ENCODE measurements at places on chromosomes 6 and 20.

DNA sequence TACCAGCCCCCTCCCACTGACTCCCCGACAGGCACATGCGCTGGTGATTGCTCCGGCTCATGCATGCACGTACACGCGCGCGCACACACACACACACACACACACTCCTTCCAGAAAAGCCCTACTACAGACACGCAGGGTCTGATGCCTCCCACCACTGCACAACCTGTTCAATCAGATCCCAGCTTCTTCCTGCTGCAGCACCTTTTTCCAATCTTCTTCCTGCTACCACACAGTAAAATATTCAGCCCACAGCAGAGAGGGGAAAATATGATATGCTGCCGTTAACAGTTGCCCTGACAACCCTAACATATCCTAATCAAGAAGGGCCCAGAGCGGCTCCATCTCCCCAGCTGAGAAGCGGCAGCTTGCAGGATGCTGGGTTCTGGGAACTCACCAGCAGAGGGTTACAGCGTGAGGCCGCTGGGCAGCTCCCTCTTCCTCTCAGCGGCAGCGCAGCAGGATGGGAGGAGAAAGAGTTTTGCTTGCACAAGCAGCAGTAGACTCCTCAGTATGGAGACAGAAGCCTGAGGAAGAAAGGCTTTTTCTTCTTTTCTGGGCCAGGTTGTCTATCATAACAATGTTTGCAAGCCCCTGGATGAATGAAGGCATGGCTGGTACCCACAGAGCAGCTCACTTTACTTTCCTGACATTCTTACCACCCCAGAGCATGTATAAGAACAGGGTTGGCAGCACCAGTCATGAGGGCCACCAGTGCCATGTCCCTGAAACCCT lies 23.9 kb downstream of the MAP7 start:
- DNase-seq = no peak

- no peak for DNase-seq
These were observed 77.4 kb upstream of the TMEM170B start for GRCh38 chr6:11460001-11460668.

GRCh38 chr6:4565301-4566250 lies 210.6 kb upstream of the CDYL start:
- DNase-seq = no peak

DNA sequence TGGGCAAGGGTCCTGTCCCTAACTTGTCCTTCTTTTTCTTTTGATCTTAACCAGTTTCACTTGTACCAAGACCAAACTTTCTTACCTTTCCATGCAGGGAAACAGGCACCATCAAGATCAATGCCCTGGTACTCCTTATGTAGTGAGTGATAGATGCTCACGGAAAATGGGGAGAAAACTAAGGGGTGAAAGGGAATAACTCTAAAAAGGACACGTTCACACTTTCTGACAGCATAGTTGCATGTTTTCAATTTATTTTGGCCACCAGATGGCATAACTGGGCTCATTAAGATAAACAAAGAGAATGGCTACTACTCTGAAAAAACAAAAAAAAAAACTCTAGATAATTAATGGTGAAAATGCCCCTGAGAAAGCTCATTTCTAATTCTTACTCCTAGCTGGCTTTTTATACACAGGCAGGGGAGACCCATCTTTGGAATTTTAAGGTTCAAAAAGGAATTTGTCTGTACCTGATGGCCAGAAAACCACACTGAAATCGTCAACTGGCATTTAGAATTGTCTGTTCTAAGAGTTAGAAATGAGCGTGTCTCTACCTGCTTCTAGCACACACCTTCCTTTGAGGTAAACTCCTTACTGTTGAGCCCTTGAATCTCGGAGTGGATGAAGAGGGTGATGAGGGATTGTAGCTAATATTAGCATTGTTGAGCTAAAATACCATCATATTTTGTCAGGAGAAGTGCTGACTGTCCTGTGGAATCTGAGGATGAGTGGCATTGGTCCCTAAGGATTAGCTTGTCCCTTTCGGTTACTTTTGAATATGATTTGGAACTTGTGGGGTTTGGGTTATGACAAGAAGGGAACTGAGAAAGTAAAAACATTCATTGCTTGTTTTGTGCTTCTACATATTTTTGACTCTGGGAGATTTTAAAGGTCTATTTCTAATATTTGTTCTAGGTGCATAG lies 62.2 kb upstream of the DDR1 start:
- DNase-seq = peak; percentile 64

- DNase-seq = no peak
These were observed 139.6 kb downstream of the ZMYND8 start for GRCh38 chr20:47216819-47217410.

DNA sequence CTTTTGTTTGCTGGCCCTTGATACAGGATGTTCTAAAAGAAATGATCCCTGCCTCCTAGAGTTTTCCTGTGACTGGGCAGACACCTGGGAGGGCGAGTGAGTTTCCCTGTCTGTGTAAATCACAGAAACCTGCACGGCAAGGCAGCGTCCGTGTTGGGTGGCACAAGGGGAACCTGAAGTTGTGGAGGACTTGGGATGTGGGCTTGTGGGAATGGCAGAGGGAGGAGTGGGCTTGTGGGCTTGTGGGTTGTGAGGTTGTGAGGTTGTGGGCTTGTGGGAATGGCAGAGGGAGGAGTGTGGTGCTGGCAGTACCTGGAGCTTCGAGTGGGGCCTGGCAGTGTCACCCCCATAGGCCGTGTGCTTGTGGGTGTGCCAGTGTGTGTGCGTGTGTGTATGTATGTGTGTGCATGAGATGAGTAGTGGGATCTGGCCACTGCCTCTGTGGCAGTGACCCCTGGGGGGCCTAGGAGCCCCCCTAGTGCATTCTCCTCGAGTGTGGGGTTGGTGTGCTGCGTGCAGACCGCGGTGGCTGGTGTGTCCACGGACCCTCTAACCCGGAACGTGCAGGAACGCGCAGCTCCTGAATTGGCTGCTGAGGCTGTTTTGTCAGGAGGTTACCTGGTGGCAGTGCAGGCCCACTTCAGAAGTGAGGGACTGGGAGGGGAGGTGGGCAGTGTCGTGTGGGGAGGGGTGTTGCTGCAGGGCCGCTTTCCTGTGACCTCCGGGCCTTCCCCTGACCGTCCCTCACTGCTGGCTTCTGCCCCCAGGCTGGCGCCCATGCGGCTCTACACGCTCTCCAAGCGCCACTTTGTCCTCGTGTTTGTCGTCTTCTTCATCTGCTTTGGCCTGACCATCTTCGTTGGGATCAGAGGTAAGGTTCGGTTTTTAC lies 13.0 kb downstream of the TMEM181 start:
- no peak for DNase-seq

GRCh38 chr6:149140137-149140909 lies 177.2 kb upstream of the TAB2 start:
- no peak for DNase-seq

DNA sequence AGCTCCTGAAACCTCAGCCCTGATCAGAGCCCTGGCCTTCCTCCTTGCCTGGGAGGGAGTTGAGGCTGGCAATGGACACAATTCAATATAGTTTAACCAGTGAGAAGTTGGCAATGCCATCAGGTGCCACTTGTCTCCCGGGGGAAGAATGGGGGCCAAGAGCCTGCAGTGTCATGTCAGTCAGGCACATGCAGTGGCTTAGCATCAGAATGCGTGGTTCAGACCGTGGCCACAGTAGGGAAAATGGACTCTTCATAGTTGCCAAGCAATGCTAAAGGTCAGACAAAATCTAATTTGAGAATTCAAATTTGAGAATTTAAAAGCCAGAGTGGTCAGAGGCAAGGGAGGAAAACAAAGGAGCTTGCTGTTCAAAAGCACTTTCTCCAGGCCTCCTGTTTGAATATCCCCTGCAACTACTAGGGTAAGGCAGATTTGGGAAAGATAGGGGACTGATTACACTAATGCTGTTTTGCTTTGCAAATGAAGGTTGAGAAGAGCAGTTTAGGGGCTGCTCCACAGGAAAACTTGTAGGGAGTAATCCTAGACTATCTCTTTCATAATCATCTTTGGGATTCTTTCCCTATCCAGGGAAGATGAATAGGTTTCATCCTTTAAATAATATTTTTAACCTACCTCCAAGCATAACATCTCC lies 33.1 kb upstream of the CLIC5 start:
- DNase-seq = no peak

DNA sequence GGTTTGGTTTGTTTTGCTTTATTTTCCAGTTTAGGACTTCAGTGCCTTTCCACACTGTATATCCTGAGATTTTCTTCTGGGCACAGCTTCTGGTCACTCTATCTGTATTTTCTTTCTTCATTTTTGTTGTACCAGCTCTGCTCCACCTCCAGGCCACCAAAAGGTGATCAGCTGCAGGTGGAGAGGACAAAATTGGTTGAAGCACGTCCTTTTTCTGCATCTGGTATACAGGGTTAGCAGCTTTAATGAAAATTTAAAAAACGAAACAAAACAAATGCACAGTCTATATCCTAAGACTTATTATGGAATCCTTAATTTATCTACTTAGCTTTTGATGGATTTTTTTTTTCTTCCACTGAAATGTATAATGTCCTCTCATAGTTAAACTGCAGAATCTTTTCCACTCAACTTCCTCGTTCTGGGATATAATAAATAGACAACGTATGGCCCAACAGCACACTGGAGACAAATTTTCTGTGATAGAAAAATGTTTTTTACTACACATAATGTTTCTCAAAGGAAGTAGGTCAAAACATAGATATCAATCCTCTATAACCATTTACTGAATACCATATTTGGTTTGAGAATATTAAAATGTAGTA lies 10.7 kb upstream of the SOBP start:
- no peak for DNase-seq

GRCh38 chr20:4787820-4788219 lies 66.1 kb downstream of the PRND start:
- no peak for DNase-seq

- DNase-seq = no peak
These were observed 170.8 kb downstream of the NFATC2 start for GRCh38 chr20:51371720-51372119.

DNA sequence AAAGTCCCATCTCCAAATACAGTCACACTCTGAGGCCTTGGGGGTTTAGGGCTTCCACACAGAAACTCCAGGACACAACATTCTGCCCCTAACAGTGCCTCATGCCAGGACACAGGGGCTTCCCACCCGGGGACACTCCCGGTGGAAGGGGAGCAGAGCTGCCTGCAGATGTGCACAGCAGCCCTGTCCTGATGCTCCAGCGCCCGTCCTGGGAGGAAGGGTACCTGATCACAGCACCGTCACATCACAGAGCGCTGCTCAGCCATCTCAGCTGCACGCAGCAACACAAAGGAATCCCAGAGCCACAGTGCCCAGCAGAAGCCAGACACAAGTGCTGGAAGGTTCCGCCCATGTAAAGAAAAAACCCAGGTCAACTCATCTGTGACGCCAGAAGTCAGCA lies 156.7 kb downstream of the TAF4 start:
- no peak for DNase-seq

DNA sequence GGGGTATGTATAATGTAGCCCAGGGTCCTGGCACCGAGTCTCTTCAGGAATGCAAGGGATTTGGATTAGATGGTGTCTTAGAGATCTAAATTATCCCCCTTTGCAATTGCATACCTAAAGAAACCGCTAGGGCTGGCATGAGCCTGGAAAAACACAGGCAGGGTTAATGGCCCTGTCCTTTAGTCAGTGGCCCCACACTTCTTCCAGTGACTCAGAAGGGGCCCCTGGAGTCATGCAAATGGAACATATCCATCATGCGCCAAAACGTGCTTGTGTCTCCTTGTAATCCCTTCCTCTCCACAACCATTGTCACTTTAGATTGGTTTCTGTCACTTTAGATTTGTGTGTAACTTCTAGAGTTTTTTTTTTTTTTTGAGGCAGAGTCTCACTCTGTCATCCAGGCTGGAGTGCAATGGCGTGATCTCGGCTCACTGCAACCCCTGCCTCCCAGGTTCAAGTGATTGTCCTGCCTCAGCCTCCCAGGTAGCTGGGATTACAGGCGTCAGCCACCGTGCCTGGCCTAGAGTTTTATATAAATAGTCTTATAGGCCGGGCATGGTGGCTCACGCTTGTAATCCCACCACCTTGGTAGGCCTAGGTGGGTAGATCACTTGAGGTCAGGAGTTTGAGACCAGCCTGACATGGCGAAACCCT lies 8.7 kb upstream of the MYBL2 start:
- peak; percentile 93 for DNase-seq

- DNase-seq = no peak
These were observed 8.2 kb downstream of the EDN3 start for GRCh38 chr20:59308493-59309201.

DNA sequence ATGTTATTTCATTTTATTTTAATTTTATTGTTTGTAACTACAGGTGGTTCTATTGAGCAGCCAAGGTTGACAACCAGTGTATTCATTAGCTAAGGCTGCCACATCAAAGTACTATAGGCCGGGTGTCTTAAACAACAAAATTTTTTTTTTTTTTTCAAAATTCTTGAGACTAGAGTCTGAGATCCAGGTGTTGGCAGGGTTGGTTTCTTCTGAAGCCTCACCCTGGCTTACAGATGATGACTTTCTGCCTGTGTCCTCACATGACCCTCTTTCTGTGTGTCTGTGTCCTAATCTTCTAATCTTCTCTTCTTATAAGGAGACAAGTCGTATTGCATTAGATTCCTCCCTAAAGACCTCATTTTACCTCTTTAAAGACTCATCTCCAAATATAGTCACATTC lies 208.4 kb downstream of the MANEA start:
- no peak for DNase-seq

GRCh38 chr20:62577490-62577836 lies 64.8 kb upstream of the SLCO4A1 start:
- no peak for DNase-seq

DNA sequence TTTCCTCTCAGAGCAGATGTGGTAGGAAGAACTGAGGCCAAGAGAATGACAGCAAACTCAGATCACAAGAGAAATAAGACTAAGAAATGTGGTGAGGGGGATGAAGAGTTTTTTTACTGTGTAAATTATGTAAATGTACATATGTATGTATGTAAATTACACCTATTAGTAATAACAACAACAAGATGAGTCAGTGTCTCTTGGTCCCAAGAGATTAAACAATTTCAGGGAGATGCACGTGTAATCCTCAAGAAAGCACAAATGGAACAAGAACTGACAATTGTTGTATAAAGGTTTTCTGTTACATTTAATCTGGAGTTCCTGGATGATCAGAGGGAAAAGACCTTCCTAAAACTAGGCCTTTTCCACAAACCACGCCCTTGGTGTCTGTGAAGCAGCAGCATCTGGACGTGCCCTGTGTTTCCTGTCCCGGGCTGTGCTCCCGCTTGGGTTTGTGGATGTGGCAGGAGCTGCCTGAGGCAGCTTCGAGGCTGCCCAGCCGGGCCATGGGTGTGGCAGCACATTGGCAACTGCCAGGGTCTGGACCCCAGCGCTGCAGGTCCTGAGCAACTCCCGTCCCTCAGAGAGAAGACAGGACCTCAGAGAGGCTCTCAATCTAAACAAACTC lies 994 bp downstream of the CLDN20 start:
- DNase-seq = no peak

DNA sequence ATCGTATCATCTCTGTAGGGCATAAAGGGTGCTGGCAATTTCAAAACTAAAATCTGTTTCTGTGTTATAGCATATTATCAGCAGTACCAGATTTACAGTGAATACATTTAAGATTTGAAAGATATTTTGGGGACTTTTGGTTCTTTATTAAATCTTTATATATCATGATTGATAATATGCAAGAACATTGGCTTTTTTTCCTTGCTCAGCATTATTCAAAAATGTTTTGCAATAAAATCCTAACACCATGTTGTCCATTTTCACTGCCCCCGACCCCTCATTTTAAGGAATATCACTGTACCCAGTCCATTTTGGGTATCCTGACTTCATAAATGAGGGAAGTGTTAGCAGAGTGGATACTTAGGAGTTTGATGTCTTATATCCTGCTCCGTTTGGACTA lies 16.3 kb downstream of the FARS2 start:
- no peak for DNase-seq
